ENCODE measurements at places on chromosomes 16 and 17.
A peak's percentile ranks its signal among the peaks of the same experiment; 100 is the strongest.

DNA sequence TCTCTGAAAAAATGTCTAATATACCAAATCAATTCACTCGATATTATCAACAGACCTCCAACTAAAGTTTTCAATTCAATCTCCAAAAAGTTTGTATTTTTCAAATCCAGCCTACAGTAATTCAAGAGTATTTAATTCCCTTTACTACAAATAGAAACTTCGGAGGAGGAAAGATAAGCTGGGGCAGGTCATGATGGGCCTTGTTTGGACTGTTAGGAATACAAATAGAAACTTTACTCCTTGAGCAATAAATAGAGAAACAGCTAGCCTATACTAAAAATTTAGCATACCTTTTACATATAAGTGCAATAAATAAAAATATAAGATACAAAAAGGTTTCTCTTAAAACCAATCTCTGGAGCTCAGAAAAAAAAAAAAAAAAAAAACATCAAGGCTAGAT, 98.2 kb downstream of the NCOR1 start:
- no peak for DNase-seq

DNA sequence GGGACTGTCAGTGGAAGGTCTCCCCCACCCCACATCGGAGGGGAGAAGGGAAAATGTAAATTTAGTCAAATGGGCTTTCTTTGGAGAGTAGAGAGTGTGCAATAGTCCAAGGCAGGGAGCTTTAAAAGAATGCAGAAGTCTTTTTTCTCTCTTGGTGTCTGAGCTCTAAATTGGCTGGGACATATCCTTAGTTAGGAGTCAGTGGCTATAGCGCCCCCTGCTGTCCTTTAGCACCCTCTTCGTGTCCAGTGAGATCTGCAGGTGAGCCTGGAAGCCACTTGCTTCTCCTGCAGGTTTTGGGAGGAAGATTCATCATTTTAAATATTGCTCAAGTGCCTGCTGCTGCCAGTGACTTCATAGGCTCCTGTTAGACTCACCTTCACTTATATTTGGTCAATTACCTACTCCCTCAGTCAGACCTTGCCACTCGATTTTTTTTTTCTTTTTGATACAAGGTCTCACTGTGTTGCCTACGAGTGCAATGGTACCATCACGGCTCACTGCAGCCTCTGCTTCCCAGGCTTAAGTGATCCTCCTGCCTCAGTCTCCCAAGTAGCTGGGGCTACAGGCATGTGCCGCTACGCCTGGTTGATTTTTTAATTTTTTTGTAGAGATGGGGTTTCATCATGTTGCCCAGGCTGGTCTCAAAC, 174.8 kb downstream of the PRKCB start:
- peak; percentile 95 for DNase-seq

- DNase-seq, result no peak
Observed at GRCh38 chr16:30977502-30977901, 7.5 kb upstream of the HSD3B7 start.

DNA sequence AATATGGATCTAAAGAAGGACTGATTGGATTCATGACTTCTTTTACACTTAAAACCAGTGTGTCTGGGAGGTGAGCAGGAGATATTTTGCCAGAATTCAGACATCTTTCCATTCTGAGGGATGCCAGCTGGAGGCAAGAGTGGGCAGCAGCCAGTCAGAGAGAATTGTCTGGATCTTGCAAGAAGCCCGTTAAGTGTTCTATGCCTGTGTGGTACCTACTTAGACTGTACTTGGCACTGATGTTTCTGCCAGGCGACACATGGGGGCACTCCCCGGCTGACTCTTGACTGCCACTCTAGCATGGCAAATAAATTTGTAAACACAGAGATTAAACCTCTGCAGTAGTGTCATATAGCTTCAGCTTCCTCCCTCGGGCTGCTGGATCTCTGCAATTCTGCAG, 247.7 kb downstream of the UTP18 start:
- DNase-seq, result no peak

DNA sequence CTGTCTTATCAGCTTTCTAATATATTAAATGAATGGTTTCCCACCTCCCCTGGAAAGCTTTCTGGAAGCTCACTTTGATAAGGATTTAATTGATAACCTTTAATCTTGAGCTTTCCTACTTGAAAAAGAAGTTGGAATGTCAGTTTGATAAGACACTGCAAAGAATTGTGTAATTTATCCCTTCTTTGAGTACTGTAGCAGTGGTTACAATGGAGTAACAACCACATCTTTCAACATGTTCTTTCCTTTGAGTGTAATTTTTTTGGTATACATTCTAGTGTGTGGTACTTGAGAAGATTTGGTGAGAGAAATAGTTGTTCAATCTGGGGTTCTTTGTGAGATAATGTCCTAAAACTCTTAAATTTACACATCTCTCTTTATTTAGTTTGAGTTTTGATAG, 43.4 kb downstream of the CPD start:
- DNase-seq, result no peak

- no peak for DNase-seq
Observed at GRCh38 chr16:90048347-90048722, 28.8 kb downstream of the PRDM7 start.

- DNase-seq, result peak; percentile 60
Observed at GRCh38 chr17:40321961-40322357, 13.0 kb downstream of the RARA start.

DNA sequence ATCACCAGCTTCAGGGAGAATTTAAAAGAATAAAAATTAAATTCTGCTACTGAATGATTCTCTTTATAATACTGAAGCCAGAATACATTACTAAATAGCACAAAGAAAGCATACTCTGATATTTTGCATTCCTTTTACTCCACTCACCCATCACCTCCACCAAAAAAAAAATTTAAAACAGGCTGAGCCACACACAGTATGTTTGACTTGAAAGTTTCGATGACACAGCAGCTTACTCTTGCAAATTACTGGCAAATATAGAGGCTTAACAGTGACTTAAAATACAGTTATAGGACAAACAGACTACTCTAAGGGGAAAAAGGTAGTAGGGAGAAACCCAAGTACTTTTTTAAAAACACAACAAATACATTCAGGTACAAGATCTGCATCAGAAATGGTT, 39.2 kb downstream of the GPATCH8 start:
- DNase-seq, result no peak

GRCh38 chr16:483341-484075, 44.0 kb upstream of the CAPN15 start:
- peak; percentile 80 for DNase-seq

DNA sequence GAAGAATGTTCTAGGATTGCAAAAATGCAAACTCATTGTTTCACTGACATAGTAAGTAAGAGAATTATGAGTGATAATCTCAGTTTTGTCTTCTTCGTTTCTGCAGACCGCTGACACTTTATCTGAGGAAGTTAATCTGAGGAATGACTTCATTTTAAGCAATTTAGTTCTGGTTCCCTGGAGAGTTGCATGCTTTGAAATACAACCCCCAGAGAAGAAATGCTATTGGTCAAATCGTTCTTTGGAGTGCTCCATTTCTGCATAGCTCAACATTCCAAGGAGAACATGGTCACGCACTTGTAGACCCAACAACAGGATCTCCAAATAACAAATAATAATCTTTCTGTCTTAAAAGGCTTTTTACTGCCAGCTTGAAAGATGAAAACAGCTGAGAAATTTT, 427.1 kb downstream of the GRIN2A start:
- DNase-seq, result no peak

DNA sequence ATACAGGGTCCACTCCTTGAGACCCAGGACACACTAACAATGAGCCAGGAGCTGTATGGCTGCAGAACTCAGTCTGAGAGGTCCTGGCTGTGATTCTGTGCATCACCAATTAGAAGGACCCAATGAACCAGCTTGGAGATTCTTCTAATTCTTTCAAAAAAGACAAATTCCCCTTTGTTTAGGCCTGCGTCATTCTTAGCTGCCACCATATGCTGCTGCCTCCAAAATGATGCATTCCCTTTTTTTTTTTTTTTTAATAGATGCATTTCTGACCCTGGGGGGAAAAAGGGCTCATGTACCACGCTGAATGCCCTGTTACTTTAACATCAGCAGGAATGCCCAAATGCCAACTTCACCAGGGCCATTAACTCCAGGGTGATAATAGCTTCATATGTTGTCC, 28.5 kb downstream of the EMP2 start:
- no peak for DNase-seq

- DNase-seq, result no peak
Observed at GRCh38 chr17:80892900-80893603, 98.6 kb upstream of the CHMP6 start.

GRCh38 chr16:77555126-77555525, 120.3 kb upstream of the ADAMTS18 start:
- DNase-seq, result no peak

- no peak for DNase-seq
Observed at GRCh38 chr17:36877771-36878170, 59.5 kb upstream of the LHX1 start.

- peak; percentile 83 for DNase-seq
Observed at GRCh38 chr17:7177191-7177953, 1.8 kb downstream of the ASGR1 start.

- peak; percentile 99 for DNase-seq
Observed at GRCh38 chr17:42609182-42609813, at the start of the genes RETREG3 and TUBG1. RETREG3 (minus strand) TSS chr17:42609374; CDS start chr17:42609324, 50 bp downstream. TUBG1 (plus strand) TSS chr17:42609683; CDS start chr17:42609738, 55 bp downstream.

- DNase-seq, result no peak
Observed at GRCh38 chr17:68829211-68829610, 126.0 kb downstream of the ABCA8 start.

GRCh38 chr17:64182325-64183012, 52.5 kb upstream of the ERN1 start:
- no peak for DNase-seq

DNA sequence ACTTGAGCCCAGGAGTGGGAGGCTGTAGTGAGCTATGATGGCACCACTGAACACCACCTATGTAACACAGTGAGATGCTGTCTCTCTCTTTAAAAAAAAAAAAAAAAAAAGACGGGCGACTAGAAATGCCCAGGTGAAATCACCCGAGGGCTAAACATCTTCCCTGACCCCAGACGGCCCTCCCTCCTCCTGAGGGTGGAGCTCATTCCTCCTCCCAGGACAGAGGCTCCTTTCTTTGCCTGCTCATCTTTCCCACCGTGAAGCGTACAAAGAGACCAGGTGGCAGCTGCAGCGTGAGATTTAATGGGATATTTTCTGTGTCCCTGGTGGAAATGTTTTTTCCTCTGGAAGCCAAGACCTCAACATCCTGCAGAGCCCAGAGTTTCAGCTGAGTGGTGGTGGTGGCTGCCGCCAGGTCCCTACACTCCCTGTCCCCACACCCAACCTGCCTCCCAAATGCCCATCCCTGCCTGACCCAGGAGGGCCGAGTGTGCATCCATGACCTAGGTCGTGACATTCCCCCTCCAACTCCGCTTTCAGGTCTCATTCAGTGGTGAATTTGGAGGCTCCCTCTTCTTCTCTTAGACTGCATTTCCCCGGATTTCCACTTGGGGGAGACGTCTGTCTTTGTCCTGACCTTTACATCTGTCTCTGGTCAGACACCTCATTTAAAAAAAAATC, 14.4 kb upstream of the GPRC5B start:
- peak; percentile 83 for DNase-seq

GRCh38 chr17:21482189-21482865, 106.2 kb downstream of the KCNJ12 start:
- DNase-seq, result no peak

- no peak for DNase-seq
Observed at GRCh38 chr16:52265446-52265861, 281.5 kb downstream of the TOX3 start.
